Activated CD8-positive, alpha-beta T cell treated with anti-CD3 and anti-CD28 coated beads, Interleukin-2, amount 10 ng/mL, durations not matched to agents 7 days and 5 days (primary cell): ENCODE measurements at places on chromosomes 1 and 21. TPM values are rescaled to one million over a fixed set of nuclear protein-coding genes. Genes with fewer than 3 reads are reported as not detected.

FCN3 gene
- not detected for total RNA-seq

OR2L2 gene
- not detected for total RNA-seq

TDRD5 gene
- total RNA-seq: not detected

PSMA5 gene
- total RNA-seq: 189 TPM

NEGR1 gene
- not detected for total RNA-seq

FAM177B gene
- total RNA-seq: not detected

OR2G6 gene
- not detected for total RNA-seq

AIRE gene
- not detected for total RNA-seq

ATP5PB gene
- total RNA-seq: 396 TPM

DDR2 gene
- total RNA-seq: 0.08 TPM

PRKAA2 gene
- not detected for total RNA-seq

CLDN17 gene
- not detected for total RNA-seq

EDARADD gene
- total RNA-seq: 0.45 TPM

MEGF6 gene
- total RNA-seq: 7.1 TPM

NHLH1 gene
- total RNA-seq: 0.24 TPM

AIM2 gene
- 0.99 TPM for total RNA-seq

FMO1 gene
- not detected for total RNA-seq

MEX3A gene
- total RNA-seq: 0.05 TPM

LCE3D gene
- total RNA-seq: not detected

LGR6 gene
- 0.08 TPM for total RNA-seq

SLC44A3 gene
- total RNA-seq: not detected

ACTL8 gene
- total RNA-seq: not detected
